Activated CD4-positive, alpha-beta T cell treated with anti-CD3 and anti-CD28 coated beads, Interleukin-2, amount 10 ng/mL, durations not matched to agents 7 days and 5 days (primary cell): ENCODE measurements at places on chromosomes 16 and 17.

- DNase-seq = no peak
Measured at GRCh38 chr17:2289878-2290478, 13.6 kb downstream of the SMG6 start.

DNA sequence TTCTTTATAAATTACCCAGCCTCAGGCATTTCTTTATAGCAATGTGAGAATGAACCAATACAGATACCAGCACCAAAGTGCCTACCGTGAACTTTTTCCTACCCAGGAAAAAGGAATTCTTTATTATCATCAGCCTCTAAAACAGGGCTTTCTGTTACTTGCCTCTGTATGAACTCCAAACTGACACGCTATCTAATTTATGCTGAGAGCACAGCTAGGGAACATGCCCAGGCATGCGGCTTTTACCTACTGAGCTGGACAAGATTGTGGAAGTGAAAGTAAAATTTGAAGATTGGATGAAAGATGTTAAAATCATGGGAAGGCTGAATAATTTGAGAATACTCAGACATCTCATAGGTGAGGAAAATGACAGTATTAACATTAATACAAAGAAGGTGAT is 24.4 kb upstream of the ADCY9 start:
- DNase-seq = no peak

DNA sequence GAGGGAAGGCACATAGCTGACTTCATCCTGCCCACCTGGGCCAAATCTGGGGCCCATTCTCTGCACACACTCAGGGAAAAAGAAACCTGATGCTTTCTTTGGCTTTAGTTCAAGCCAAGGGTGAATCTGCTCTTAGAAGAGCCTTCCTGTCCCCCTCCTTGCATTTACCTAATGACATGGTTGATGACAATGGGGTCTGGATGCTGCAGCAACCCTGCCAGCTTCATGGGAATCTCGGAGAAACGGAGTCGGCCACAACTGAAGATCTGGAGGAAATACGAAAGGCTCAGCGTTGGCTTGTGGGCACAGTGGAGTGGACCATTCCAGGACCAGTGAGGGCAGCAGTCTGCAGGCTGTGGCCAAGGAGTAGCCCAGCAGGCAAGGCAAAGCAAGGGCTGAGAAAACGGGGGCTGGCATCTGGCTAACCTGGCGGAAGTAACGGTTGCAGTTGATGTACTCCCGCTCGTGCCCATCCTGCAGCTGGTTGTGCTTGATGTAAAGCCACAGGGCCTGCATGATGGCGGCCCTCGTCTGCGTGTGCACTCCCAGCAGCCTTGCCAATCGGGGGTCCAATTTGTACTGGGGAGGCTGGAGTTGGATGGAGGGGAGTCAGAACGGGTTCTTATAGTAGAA is 6.4 kb upstream of the FTSJ3 start:
- DNase-seq = no peak

DNA sequence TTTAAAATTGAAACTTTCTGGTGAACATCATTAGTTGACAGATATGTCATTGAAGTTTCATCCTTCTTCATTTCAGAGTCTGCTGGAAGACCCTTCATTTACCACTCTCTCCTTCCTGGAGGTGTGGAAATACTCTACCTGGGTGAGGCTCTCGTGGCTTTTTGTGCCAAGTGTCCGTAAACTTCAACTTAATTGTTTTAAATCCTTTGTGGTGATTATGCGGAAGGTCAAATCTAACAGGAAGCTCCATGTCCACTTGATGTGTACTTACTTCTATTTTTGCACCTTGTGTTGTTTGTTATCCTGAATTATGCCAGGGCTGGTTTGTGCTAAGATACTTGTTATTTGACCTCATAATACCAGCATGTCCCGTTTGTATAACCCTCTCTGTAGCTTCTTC is 129.2 kb downstream of the WWOX start:
- DNase-seq = no peak

- DNase-seq = no peak
Measured at GRCh38 chr16:73057291-73058210, 9.6 kb upstream of the ZFHX3 start.

DNA sequence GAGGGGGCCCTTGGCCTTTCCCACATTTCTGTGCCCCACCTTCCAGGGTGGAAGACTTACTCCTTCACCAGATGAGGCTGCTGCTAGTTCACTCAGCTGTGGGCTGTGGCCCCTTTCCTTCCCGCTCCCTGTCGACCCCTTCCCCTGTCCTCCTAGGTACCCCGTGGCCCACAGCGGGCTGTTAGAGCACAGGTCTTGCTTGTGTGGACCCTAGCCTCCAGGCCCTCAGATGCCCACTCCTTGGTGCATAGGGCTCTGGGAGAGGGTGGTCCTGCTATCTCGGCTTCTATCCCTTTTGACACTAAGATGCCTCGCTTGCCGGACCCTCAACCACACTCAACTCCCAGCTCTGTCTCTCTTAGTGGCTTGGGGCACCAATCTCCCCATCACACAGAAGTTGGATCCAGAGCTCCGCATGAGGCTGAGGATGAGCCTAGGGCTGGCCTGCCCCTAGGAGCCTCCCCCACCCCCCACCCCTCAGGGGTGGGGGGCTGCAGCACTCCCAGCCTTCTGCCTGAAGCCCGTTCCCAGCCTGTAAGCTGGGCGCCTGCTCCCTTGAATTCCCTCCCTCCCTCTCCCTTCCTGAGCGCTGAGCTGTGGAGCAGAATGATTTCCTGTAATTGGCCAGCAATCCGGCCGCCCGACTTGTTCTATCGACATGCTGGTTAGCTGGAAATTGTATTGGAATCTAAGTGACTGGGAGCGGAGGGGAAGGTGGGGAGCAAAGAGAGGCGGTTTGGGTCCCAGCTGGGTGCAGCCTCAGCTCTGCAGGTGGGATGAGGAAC is 30.9 kb downstream of the DCAKD start:
- DNase-seq = no peak

GRCh38 chr16:87342978-87343752 is 26.0 kb upstream of the C16orf95 start:
- DNase-seq = no peak

GRCh38 chr17:74435775-74436359 is 4.0 kb downstream of the GPRC5C start:
- DNase-seq = no peak

GRCh38 chr17:72064606-72065193 is 56.1 kb upstream of the SOX9 start:
- no peak for DNase-seq

DNA sequence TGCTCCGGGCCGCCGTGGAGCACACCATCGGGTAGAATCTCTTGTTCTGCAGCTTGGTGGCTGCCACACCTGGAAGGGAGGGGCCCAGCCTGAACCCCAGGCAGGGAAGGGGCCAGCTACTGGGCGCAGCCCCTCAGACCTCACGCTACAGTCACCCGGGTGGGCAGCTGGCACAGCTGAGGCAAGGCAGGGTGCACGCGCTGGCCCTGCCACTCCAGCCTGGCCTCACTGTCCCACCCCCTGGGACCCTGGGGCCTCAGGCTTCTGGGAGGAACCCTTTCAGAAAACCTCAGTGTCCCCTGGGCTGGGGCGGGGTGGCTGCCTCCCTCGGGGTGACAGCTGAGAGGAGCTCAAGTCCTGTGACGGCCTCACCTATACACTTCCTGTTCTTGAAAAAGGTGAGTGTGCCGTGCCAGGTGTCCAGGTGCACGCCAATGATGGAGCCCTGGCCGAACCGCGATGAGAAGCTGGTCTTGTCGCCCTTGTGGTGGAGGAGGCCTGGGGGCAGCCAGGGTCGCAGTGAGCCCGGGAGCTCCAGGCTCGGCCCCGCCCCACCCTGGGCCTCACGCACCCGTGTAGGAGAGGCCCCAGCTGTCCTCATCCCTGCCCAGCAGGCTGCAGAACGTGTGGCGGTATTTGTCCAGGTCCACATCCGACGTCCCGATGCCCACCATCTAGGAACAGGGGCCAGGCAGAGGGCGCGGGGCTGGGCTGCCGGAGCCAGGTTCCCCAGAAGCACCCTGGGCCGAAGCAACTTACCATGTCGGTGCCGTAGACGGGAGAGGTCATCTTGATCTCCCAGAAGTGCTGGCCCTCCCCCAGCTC is 4.7 kb upstream of the MRPS34 start:
- no peak for DNase-seq

- no peak for DNase-seq
Measured at GRCh38 chr16:12152740-12153139, 176.2 kb downstream of the SNX29 start.

DNA sequence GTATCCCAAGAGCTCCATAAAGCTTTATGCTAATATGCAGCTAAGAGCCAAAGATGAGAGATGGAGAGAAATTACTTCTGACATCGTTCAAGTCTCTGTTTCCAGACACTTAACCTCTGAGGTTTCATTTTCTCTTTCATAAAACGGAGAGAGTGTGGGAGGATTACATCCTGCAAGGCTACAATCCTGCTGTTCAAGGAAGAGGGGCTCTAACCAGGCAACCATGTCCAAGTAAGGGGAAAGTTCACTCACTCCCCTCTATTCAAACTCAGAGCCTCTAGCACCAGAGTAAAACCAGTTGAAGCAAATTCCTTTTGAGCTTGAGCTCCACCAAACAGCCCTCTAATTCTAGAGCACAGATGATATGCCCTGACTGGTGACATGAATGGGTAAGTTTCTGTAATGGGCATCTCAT is 397.4 kb downstream of the NPIPA8 start:
- DNase-seq = no peak

GRCh38 chr17:77213778-77214132 is 73.0 kb downstream of the SEC14L1 start:
- DNase-seq = no peak

DNA sequence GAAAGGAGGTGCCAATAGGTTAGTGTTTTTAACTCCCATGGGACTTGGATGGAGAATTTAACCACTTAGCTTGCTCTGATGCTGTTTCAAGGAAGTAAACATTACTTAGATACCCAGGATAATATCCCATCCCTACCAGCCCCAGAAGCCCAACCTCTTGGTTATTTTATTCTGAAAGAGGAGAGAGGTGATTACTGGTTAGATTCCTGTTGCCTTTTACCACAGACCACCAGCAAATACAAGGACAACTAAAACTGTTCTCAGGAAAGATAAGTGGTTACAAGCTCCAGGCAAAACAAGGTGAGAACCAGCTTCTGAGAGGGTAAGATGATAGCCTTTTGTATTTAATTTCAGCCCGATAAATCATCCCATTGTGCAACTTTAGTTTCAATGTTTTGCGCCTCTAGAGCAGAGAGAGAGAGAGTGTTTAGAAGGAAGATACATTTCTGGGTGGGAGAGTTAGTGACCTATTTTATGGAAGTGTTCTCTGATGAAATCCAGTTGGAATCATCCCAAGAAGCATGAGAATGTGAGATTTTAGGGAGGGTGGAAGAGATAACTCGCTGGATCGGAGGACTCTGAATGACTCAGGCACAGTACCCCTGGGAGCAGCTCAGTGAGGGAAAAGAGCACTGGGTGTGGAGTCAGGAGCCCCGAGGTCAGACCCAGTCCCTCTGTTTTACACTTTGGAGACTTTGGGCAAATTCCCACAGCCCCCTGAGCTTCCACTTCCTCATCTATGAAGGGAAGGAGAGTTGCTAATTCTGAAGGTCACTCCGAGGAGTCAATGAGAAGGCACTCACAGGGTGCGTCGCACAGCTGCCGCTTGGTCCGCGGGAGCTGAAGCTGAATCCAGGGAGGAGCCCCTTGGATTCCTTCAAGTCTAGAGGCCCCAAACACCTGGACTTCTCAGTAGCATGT is 12.1 kb downstream of the GLP2R start:
- DNase-seq = no peak

GRCh38 chr17:7237761-7238419 is 1.4 kb downstream of the PHF23 start:
- DNase-seq = peak; percentile 86

DNA sequence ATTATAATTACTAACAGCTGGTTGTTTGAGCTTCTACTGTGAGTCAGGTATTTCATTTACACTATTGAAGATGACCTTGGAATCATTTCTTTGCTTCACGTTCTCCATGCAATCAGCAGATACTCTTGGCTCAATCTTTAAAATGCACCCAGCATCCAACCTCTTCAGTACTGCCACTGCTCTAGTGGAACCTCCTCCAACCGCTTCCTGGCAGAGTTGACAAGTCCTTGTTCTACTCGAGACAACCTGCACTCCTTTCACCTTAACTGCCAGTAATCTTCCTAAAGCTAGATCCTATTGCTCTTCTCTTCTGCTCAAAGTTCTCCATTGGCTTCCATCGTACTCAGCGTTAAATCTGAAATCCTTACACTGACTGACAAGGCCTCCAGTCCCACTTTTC is 86.5 kb downstream of the SYCE1L start:
- DNase-seq = no peak

DNA sequence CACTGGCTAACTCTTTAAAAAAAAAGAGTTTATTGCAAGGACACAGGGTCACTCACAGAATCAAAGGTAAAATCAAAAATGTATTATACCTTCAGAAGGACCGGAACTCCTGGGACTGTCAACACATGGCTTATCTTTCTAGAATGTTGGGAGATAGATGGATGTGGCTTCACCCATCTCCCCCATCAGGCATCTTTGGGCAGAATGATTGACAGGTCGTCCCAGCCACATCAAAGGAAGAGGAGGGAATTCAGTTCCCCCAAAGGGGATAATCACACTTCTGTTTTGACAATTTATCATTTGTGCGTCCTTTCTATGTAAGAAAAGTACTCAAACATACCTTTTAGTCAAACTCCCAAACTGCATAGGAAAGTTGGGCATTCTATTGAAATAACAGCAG is 228.6 kb upstream of the CDH5 start:
- no peak for DNase-seq

- DNase-seq = no peak
Measured at GRCh38 chr16:89902980-89903379, 15.7 kb upstream of the MC1R start.

- no peak for DNase-seq
Measured at GRCh38 chr16:89709716-89710432, 8.4 kb upstream of the SPATA2L start.

DNA sequence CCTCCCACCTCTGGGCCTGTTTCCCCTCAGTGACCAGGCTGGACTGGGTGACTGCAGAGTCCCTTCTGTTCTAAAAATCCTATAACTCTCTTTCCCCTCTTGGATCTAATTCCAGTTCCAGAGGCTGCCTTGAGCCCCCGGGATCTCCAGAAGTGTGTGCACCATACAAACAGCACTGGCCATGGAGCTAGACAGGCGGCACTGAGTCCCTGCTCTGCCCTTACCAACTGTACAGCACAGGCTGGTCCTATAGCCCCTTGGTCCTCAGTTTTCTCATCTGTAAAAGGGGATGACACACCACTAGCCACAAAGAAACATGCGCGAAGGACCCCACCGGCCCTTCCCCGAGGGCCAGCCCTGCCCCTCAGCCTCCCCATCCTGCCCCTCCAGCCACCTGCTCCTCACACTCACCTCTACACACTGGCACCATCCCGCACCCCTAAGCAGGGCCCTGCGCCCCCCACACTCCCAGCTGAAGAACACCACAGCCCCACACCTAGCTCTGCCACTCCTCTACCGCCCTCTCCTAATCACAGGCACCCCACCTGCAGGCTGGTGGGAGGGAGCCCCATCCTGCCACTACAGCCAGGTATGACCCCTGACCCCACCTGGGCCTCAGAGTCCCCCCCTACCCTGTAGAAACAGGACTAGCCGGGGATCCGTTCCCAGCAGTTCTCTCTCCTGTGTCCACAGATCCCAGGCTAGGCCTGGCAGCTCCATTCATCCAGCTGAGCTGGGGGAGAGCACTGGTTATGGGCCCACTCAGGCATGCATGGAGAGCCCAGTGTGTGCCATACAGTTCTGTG is 913 bp upstream of the KRT16 start:
- no peak for DNase-seq
